ENCODE measurements at places on chromosomes 6 and 20. TPM values are rescaled to one million over a fixed set of nuclear protein-coding genes. Genes with fewer than 3 reads are reported as not detected.

Gene OARD1
- total RNA-seq = 11.9 TPM

Gene BHLHE23
- total RNA-seq = not detected

Gene IL17A
- total RNA-seq = not detected

Gene DIDO1
- 44.0 TPM for total RNA-seq

Gene IL17F
- not detected for total RNA-seq

Gene SGK2
- total RNA-seq = 1.4 TPM

Gene MRPL2
- 16.2 TPM for total RNA-seq

Gene PPIL6
- total RNA-seq = 6.2 TPM

Gene PI3
- 0.32 TPM for total RNA-seq

Gene SYCP2L
- 0.43 TPM for total RNA-seq

Gene TRIM10
- total RNA-seq = not detected

Gene MOXD1
- total RNA-seq = 19.5 TPM

Gene SOX4
- 39.6 TPM for total RNA-seq

Gene HTR1E
- total RNA-seq = not detected

Gene CNKSR3
- total RNA-seq = 13.8 TPM

Gene LHFPL5
- total RNA-seq = not detected

Gene SLC24A3
- 2.3 TPM for total RNA-seq

Gene RAD21L1
- not detected for total RNA-seq

Gene FAM110A
- total RNA-seq = 7.0 TPM

Gene TMX4
- total RNA-seq = 61.9 TPM

Gene MDFI
- 4.0 TPM for total RNA-seq

Gene C20orf144
- not detected for total RNA-seq

Gene DOK5
- 31.6 TPM for total RNA-seq

Gene OR2B6
- total RNA-seq = not detected

Gene FAM83C
- total RNA-seq = 0.11 TPM

Gene UST
- total RNA-seq = 24.7 TPM

Gene ABCF1
- total RNA-seq = 45.6 TPM

Gene VGLL2
- total RNA-seq = not detected

Gene TGM3
- 0.39 TPM for total RNA-seq

Gene EPB41L1
- total RNA-seq = 125 TPM

Gene NOX3
- not detected for total RNA-seq

Gene CST4
- not detected for total RNA-seq

Gene SH3BGRL2
- total RNA-seq = 2.9 TPM

Gene BTN1A1
- total RNA-seq = not detected

Gene CGAS
- total RNA-seq = 7.9 TPM

Gene HTR1B
- 0.22 TPM for total RNA-seq

Gene ZC2HC1B
- total RNA-seq = 0.26 TPM

Gene RBPJL
- not detected for total RNA-seq

Gene ANKRD66
- not detected for total RNA-seq

Gene ADTRP
- 1.9 TPM for total RNA-seq

Gene WFDC10B
- not detected for total RNA-seq

Gene MUCL3
- total RNA-seq = not detected

Gene THEMIS
- total RNA-seq = not detected

Gene SCAF8
- total RNA-seq = 44.6 TPM

Gene SSTR4
- total RNA-seq = not detected

Gene FILIP1
- 2.0 TPM for total RNA-seq

Gene ROS1
- total RNA-seq = 2.5 TPM

Gene COL20A1
- total RNA-seq = not detected

Gene RBBP8NL
- not detected for total RNA-seq

Gene MYT1
- total RNA-seq = not detected
